ENCODE measurements at places on chromosomes 16 and 17.

- peak; percentile 35 for DNase-seq
Measured at GRCh38 chr16:70395345-70395901, 43.5 kb downstream of the ST3GAL2 start.

GRCh38 chr16:35102780-35103403 lies 1643.5 kb downstream of the TP53TG3F start:
- no peak for DNase-seq

- no peak for DNase-seq
Measured at GRCh38 chr16:11630046-11630767, 38.0 kb upstream of the SNN start.

DNA sequence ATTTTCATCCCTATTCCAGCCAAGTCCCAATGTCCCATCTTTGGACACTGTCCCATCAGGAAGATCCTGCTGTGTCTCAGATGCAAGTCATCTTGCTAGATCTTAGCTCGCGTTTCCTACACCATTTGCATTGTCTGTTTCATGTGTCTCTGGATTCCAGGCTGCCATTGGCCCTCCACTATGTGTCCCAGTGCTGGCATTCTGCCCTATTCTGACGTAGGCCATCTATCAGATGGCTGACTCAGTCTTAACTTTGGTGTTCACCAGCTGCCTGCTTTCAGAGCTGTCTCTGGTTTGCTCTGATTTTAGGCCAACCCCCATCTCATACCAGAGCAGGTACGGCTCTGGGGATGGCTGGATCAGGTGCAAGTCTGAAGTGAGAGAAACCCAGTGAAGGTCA lies 300.9 kb upstream of the ASIC2 start:
- DNase-seq = no peak

GRCh38 chr17:3979290-3979611 lies 15.0 kb upstream of the ATP2A3 start:
- DNase-seq = no peak

GRCh38 chr17:17824783-17825614 lies 11.8 kb downstream of the SREBF1 start:
- no peak for DNase-seq

DNA sequence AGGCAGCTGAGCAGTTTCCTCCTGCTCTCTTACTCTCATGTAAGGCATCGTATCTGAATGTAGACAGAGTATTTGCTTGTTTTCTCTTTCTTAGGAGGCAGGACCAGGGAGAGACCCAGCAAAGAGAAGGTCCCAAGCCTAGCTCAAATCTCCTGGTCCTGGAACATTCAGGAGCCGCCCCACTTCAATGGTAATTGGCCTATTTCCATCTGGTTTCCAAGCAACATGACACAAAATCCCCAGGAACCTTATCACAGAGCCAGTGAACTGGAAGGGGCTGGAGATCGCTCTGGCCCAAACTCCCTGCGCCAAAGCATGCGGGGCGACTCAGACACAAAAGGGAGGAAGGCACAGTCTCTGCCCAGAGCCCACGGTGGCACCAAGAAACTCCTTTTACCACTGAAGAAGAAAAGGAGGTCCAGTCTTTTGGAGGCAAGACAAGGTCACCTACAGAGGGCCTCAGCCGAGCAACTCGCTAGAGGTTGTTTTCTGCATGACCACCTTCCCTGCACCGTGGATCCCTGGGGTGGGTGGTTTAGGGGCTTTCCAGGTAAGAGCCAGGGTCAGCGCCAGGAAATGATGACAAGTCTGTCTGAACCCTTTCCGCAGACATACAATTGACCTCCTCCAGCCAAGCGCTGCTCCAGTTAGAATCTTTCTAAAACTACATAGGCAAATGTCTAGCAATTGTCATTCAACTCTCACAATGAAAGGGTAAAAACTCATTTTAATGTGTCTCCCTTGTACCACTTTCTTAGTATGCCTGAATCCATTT lies 394.7 kb downstream of the SOX9 start:
- DNase-seq = no peak

GRCh38 chr17:50947782-50948543 lies 81.8 kb upstream of the TOB1 start:
- DNase-seq = no peak

GRCh38 chr17:48240122-48240521 lies 132.6 kb downstream of the SNX11 start:
- no peak for DNase-seq

- DNase-seq = no peak
Measured at GRCh38 chr17:3935140-3935542, 18.9 kb upstream of the P2RX1 start.

- DNase-seq = no peak
Measured at GRCh38 chr16:74281300-74281699, 15.3 kb upstream of the PSMD7 start.

GRCh38 chr16:79305074-79305473 lies 295.5 kb downstream of the MAF start:
- DNase-seq = no peak

DNA sequence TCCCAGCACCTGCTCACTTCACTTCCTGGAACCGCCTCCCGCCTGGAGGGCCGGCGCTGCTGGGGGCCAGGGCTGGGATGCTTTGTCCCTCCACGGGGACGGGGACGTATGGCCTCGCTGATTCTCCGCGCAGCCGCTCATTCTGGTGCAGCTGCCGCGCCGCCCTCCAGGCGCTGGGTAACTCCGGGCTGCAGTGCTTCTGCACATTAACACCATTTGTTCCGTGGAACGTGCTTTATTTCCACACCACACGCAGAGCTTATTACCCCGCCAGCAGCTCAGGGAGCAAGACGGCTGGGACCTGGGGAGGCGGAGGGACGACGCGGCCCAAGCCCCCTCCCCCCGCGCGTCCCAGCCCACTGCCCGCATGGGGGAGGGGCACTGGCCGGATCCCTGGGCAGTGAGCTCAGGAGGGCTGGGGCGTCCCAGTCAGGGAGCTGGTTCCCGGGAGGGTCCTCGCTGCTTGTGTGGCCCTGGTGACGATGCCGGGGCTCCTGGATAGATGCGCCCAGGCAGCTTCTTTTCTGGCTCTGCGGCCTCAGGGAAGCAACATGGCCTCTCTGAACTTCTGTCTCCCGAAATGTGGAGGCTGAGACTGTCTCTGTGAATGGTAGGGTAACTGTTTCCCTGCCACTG lies 45.4 kb upstream of the ACSF3 start:
- DNase-seq = no peak

GRCh38 chr17:43976963-43977837 lies 23.5 kb upstream of the PYY start:
- no peak for DNase-seq

GRCh38 chr16:69322343-69322742 lies 8.0 kb downstream of the PDF start:
- DNase-seq = no peak

DNA sequence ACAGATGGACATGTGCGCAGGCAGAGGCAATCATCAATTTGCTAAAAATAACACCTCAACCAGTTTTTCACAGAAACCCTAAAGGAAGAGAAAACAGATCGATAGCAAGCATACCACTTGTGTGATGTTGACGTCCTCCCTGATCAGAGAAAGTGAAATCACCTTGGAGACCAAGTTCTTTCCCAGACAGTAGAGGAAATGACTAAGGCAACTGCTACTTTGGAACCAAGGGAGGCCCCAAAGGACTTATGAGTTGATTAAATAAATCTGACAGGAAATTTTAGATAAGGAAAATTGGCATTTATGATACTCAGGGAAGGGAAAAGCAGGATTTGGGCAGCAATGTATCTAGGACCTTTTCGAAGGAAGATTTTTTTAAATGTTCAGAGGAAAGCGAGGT lies 267.1 kb upstream of the ASIC2 start:
- no peak for DNase-seq

DNA sequence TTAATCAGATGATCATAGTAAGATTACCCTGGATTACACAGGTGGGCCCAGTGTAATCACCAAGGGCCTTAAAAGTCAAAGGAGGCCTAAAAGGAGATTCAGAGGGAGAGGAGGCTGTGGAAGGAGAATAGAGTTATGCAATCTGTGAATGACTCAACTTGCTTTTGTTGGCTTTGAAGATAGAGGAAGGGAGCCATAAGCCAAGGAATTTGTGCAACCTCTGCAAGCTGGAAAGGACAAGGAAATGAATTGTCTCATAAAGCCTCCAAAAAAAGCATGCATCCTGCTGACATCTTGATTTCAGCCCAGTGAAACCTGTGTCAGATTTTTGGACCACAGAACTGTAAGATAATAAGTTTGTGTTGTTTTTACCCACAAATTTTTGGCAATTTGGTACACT lies 109.6 kb downstream of the CNTNAP4 start:
- no peak for DNase-seq

- DNase-seq = no peak
Measured at GRCh38 chr16:72938795-72939164, 109.1 kb downstream of the ZFHX3 start.

GRCh38 chr17:2423271-2423670 lies 22.4 kb upstream of the MNT start:
- DNase-seq = no peak

DNA sequence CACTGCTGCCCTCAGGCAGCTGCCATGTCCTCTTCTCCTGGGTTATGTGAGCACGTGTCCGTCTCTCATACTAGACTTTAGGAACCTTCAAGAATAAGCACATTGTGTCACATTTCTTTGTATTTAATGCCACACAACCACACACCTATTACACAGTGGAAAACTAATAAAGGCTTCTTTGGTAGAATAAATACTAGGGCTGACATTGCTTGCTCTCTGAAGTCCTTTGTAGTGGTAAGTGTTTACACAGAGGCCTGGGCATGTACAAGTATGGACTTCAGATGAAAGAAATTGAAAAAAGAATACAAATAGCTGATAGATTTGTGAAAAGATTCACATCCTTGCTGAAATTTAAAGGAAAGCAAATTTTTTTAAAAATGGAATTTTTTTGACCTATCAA lies 188.1 kb upstream of the CCL2 start:
- DNase-seq = no peak

- DNase-seq = no peak
Measured at GRCh38 chr16:53559270-53559951, 56.4 kb upstream of the AKTIP start.

GRCh38 chr16:24203675-24204074 lies 52.5 kb upstream of the CACNG3 start:
- DNase-seq = no peak

DNA sequence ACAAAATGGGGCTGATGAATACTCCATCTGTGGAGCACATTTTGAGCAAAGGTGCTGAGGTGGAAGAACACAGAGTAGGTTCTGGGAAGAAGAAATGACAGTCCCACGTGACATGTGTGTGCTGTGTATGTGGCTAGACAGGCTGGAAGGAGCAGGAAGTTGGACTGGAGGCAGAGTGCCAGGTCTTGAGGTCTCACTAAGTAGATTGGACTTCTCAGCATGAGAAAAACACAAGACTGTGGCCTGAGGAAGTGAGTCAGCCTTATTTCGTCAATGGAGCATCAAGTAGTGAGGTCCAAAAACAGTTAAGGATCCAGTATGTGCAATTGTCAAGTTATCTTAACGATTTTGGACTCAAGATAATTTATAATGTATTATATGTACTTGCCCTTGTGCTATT lies 736.5 kb downstream of the KCNJ2 start:
- no peak for DNase-seq

GRCh38 chr16:61617219-61617783 lies 418.9 kb downstream of the CDH8 start:
- DNase-seq = no peak

GRCh38 chr16:3520841-3521240 lies 20.0 kb downstream of the CLUAP1 start:
- no peak for DNase-seq

DNA sequence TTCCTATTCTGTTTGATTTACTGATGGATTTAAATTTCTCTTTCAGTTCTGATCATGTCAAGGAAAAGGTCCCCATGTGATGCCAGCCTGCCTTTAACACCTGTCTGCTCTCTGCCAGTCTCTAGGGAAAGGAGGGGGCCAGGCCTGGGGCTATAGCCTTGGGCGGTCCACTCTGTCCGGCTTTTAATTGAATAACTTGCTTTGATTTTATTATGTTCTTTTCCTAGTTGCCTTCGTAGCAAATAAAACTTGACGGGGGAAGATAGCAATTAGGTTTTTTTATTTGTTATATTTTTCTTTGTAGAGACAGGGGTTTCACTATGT lies 47.6 kb downstream of the ABAT start:
- no peak for DNase-seq

GRCh38 chr16:28003923-28004322 lies 59.6 kb downstream of the GSG1L start:
- DNase-seq = no peak

GRCh38 chr17:5563456-5563855 lies 20.9 kb downstream of the NLRP1 start:
- DNase-seq = no peak

DNA sequence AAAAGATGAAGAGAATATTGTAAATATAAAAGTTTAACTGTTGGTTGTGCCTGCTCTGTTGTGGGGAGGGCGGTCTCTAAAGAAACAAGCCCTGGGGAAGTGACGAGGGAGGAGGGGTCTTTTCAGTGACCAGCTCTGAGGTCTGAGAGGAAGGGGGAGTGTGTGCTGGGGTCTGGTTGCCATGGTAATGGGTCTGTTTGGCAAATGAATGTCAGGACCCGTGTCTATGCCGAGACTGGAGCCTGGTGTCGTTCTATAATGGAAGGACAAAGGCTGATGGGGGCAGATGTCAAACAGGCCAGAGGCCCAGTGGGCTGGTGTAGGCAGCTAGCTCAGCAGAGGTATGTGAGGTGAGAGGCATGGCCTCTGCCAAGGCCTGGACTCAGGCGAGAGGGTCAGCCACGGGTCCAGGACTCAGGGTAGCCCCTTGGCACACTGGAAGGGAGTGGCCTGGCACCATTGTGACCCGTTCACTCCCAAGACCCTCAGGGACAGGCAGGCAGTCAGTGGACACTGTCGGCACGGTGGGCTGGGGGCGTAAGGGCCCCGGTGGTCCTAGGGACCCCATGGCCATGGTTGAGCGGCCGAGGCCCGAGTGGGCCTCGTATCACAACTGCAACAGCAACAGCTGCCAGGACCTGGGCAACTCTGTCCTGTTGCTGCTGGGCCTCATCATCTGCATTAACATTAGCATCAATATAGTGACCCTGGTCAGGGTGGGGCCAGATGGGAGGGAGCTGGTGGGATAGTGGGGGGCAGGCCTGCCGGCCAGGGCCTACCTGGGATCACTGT lies at the start of gene SPEM1:
Gene SPEM1, plus strand, starts transcription at position 506 of the 792 bp plus-strand sequence. Its CDS starts 61 bp downstream, at position 567.
- DNase-seq = no peak

DNA sequence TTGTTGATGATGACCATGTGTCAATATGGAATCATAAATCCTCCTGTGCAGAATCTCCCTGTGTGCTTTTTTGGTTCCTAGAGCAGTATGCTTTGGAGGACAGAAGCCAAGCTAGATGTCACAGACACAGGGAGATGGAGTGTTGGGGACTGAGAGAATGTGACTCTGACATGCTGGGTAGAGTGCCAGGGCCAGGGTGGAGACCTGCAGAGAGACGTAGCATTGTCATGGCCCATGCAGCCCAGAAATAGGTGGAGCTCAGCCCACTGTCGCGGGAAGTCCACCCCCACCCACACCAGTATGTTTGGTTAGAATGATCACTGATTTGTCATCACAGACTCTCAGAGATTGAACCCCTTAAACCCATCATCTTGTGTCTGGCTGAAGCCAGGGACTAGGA lies 39.2 kb upstream of the ADCY7 start:
- no peak for DNase-seq

All from stimulated activated CD8-positive, alpha-beta memory T cell treated with anti-CD3 and anti-CD28 coated beads, Interleukin-4, amount 100 ng/mL, for 1 hour (primary cell).